ENCODE measurements at places on chromosomes 2 and 18.

- no peak for DNase-seq
Measured at GRCh38 chr18:47163241-47163640, 12.9 kb downstream of the IER3IP1 start.

DNA sequence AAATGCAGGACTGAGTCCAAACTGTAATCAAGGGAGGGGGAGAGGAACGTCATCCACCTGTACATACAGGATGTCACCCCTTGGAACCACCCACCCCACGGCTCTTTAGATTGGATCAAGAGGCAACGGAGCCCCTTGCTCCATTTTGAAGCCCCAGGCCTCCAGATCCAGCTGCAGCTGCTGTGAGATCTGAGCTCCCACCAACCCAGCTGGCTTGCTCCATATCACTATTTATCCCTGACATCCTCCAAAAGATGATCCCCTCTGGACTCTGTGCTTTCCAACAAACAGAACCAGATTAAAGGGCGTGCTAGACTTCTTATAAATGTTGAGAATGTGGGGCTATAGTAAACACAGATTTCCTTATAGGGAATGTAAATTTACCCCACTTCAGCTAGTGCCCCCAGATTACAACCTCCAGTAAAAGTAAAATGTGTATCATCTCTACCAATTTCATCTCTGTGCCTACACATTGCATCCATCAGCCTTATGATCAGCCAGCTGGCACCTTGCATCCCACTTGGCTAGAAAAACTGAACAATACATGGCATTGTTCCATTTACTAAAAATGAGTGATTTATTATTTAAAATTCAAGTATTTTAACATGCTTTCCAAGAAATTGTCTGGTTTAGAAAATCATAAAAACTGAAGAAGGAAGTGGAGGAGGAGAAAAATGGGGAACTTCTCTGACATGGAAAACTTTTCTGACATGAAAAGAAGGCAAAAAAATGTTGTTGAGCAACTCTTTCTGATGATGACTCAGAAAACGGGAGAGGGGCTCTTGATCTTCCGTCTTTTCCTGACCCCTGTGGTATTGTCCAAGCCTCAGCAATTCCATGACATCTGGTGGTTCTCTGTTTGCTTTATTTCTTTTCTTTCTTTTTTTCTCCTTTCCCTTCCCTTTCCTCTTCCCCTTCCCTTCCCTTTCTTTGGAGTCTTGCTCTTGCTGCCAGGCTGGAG lies 262.6 kb upstream of the THUMPD2 start:
- DNase-seq, result no peak

- no peak for DNase-seq
Measured at GRCh38 chr2:241223211-241224017, 34.9 kb downstream of the ANO7 start.

GRCh38 chr18:875912-876311 lies 28.8 kb upstream of the ADCYAP1 start:
- DNase-seq, result no peak

- no peak for DNase-seq
Measured at GRCh38 chr2:134288814-134289213, 34.9 kb downstream of the MGAT5 start.

DNA sequence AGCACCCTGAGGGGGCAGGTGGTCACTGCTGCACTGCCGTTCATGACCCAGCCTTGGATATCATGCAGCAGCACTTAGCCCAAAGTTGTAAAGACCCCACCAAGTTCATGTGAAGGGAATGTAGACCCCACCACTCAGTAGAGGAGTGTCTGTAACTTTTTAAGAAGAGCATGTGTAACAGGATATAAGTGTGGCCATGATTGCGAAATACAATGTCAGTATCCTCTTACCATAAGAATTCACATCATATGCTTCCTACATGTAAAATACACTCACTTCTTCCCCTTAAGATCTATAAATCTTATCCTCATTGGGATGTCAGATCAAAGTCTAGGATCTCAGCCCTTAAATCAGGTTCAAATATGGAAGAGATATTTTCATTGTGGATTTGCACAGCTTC lies 276.9 kb downstream of the PTPRM start:
- no peak for DNase-seq

- no peak for DNase-seq
Measured at GRCh38 chr2:39991298-39991697, 212.2 kb upstream of the THUMPD2 start.

- no peak for DNase-seq
Measured at GRCh38 chr2:159050426-159050825, 82.0 kb downstream of the TANC1 start.

GRCh38 chr2:66885775-66886383 lies 451.0 kb downstream of the MEIS1 start:
- no peak for DNase-seq

- no peak for DNase-seq
Measured at GRCh38 chr2:95348609-95349567, 51.7 kb downstream of the KCNIP3 start.

DNA sequence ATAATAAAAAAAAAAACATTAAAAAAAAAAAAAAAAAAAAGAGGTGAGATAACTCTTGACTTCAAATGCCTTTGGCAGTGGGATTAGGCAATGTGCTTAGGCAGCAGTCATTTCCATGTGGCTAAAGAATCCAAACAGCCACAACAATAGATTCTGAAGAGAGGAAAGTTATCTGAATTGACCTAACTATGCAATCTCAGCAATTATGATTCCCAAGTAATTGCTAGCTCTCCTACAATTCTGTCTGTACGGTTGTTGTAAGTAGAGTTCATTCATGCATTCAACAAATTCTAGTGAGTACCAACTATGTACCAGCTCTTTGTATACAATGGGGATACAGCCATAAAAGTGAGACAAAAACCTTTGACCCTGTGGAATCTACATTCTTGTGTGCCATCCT lies 3.6 kb downstream of the SRD5A2 start:
- DNase-seq, result no peak

DNA sequence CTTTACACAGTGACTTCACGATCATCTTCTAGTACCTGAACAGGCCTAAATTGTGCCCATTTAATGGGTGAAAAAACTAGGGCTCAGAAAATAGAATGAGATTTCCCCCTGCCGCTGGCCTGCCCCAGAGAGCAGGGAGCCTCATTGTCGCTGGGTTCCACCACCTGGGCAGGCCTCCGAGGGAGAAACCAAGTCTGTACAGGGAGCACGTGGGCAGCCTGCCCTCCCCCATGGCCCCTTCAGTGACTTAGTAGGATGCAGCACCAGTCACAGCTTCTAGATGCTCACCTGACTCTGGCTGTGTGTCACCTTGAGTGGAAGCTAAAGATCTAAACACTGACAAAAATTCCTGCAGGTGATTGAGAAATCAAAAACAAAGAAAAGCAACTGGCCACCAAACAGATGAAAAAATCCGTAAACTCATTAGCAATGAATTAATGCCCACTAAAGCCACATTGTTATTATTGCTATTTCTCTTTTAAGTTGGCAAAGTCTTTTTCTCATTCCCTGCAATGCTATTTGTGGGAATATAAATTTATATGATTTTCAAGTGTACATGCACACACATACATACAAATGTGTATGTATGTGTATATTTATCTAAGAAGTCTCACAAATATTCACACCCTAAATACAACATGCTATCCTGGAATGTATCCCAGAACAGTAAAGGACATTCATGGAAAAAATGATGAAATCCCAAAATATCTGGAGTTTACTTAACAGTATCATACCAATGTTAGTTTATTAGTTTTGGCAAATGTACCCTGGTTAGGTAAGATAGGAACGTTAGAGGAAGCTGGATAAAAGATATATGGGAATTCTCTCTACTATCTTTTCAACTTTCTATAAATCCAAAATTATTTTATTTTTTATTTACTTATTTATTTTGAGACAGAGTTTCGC lies 18.7 kb upstream of the ASPRV1 start:
- no peak for DNase-seq

DNA sequence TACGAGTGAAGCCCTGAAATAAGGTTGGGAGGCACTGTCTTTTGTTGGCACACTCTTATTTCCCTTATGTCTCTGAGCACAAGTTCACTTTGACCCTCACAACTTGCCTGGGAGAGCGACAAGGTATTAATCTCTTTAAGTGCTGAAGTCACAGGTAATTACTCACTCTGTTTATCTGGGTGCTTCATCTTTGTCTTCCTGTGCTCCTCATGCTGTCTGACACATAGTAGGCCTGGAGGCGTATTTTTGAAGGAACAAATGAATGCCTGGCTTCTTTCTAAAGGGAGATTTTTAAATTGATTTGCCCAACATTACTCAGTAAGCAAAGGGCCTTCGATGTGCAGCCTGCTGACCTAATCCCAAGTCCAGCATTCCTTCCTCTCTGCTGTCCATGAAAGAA lies 507.1 kb upstream of the TNP1 start:
- no peak for DNase-seq

- DNase-seq, result no peak
Measured at GRCh38 chr2:25418944-25419677, 77.4 kb upstream of the DNMT3A start.

DNA sequence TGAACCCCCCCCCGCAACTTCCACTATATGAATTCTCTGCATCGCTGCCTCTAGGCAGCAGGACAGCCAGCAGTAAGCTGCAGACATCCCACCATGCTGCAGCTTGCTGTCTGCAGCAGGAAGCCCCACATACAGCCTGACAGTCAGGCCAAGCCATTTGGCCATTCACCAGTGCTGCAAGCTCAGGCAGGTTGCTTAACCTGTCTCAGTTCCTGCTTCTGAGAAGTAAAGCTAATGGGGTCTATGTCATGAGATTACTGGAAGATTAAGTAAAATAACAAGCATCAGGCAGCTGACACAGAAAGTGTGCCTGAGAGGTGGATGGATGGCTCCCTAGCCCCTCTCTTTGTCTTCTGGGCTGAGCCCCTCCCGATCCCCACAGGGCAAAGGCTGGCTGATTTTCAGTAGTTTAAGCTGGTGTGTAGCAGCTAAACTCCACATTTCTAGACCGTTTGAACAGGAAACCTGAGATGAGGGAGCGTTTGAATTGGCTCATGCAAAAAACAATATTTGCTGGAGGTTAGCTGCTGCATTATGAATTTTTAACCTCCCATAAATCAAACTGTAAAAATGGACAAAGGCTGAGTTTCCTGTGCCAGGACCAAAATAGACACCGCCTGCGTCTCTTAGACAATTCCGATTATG lies 193.8 kb upstream of the ARL4C start:
- no peak for DNase-seq

GRCh38 chr18:35026407-35027061 lies 14.7 kb upstream of the MAPRE2 start:
- no peak for DNase-seq

DNA sequence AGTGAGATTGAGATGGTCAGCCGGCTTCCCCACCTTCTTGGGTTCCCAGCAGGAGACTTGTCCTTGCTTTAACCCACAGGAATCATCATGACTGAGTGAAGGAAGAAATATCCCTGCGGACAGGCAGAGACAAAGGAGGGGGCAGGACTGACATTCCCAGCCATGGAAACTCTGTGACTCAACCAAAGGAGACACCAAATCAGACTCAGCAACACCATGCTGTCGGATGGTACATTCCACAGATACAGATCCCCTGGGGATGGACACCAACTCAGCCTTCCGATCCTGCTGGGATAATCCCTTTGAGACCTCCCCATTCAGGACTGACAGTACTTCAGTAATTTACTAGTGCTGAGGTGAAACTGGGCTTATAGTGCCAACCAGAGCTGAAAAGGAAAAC lies 518.3 kb downstream of the XIRP2 start:
- no peak for DNase-seq
